Stimulated activated CD4-positive, alpha-beta T cell treated with anti-CD3 and anti-CD28 coated beads, Interleukin-15, amount 100 ng/mL, for 1 hour (primary cell): ENCODE measurements at places on chromosomes 1 and 21.

DNA sequence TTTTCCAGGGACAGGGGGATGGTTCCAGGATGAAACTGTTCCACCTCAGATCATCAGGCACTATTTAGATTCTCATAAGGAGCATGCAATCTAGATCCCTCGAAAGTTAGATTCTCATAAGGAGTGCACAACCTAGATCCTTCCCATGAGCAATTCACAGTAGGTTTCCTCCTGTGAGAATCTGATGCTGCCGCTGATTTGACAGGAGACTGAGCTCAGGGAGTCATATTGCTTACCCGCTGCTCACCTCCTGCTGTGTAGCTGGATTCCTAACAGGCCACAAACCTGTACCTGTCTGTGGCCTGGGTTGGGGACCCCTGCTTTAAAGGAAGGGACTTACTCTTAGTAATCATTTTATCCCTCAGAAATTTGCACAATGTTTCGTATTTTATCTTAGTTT, 9.3 kb downstream of the CTH start:
- DNase-seq: no peak

- DNase-seq: no peak
These were observed 1.1 kb upstream of the IGSF9 start for GRCh38 chr1:159946242-159947187.

- DNase-seq: no peak
These were observed 114.6 kb downstream of the MRPS6 start for GRCh38 chr21:34187935-34188334.

- DNase-seq: no peak
These were observed 63.1 kb upstream of the HIVEP3 start for GRCh38 chr1:41981796-41982195.

DNA sequence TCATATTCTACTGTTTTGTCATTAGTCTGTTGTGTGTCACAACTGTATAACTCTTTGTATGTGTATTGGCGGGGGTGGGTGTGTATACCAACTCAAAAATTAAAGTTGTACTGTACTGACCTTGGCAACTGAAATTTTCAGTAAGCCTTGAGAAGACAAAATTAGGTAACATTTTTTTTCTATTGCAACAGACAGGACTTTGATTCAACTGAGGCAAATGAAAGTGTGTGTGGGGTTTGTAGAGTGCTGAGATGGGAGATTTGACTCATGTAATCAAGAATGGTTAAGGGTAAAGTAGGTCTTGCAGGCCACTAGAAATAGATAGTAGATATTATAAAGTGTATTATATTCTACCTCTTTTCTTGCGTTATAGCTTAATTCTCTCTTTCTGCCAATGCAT, 14.6 kb upstream of the B3GALT2 start:
- DNase-seq: no peak

DNA sequence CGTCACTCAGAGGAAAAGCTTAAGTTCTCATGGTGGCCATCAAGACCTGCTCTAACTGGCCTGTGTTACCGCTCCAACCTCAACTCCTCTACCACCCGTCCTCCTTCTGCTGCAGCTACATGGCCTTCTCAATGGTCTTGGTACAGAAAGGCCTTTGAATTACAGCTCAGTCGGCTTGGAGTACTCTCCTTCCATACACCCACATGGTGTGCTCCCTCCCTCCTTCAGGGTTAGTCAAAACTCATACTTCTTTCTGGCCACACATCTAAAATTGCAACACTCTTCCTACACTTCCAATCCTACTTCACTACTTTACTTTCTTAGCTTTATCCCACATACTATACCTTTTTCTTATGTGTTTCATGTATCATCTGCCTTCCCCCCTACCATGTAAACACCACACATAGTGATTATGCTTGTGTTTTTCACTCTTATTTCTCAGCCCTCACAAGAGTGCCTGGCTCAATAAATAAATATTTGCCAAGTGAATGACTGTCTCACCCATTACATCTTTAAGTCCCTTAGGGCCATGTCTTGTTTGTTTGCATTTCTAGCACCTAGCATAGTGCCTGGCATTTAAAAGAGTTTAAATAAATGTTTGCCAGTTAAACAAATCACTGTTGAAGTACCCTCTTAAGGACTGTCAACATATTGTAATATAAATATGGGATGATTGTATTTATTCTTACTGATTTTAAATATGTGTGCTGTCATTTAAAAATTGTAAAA, 37.6 kb upstream of the HMCN1 start:
- DNase-seq: no peak

DNA sequence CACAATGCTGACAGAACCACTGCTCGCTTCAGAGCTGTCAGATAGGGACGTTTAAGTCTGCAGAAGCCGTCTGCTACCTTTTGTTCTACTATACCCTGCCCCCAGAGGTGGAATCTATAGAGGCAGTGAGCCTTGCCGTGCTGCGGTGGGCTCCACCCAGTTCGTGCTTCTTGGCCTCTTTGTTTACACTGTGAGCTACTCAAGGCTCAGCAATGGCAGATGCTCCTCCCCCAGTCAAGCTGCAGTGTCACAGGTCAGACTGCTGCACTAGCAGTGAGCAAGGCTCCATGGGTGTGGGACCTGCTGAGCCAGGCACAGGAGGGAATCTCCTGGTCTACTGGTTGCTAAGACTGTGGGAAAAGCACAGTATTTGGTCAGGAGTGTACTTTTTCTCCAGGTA, 47.1 kb downstream of the LEPR start:
- DNase-seq: no peak

GRCh38 chr1:211335522-211336157, 9.0 kb downstream of the TRAF5 start:
- no peak for DNase-seq
